ENCODE measurements at places on chromosomes 5 and 9. TPM values are rescaled to one million over a fixed set of nuclear protein-coding genes. Genes with fewer than 3 reads are reported as not detected.

- peak; percentile 21 for DNase-seq
- no peak overlapping the region for H3K4me3 ChIP-seq
- H3K27ac ChIP-seq: no peak overlapping the region
- H3K27me3 ChIP-seq: no peaks in the 10 kb centered on the region
- H3K4me1 ChIP-seq: peaks cover 4% of the 10 kb centered on the region
- no peaks in the 10 kb centered on the region for H3K36me3 ChIP-seq
These were observed 576.7 kb upstream of the ZNF462 start for GRCh38 chr9:106286249-106286648.

- no peak for DNase-seq
- no peak overlapping the region for H3K27ac ChIP-seq
- H3K27me3 ChIP-seq: peaks cover 2% of the 10 kb centered on the region
- peaks cover 34% of the 10 kb centered on the region for H3K4me1 ChIP-seq
- H3K36me3 ChIP-seq: peaks cover 4% of the 10 kb centered on the region
- no peak overlapping the region for H3K4me3 ChIP-seq
These were observed 31.1 kb downstream of the C5orf58 start for GRCh38 chr5:170263906-170264305.

- H3K4me3 ChIP-seq: no peak overlapping the region
- H3K36me3 ChIP-seq: no peaks in the 10 kb centered on the region
- H3K4me1 ChIP-seq: no peaks in the 10 kb centered on the region
These were observed 12.6 kb downstream of the SLIT3 start for GRCh38 chr5:169288066-169288930.

GRCh38 chr9:131142160-131142559, 16.8 kb downstream of the NUP214 start:
- H3K4me1 ChIP-seq: peaks cover 11% of the 10 kb centered on the region
- H3K36me3 ChIP-seq: peaks cover 28% of the 10 kb centered on the region
- H3K27ac ChIP-seq: no peak overlapping the region
- H3K4me3 ChIP-seq: no peak overlapping the region

ANKRD18A gene
- 0.10 TPM for total RNA-seq

GRCh38 chr5:78009937-78010527, 233.9 kb upstream of the TBCA start:
- no peaks in the 10 kb centered on the region for H3K27me3 ChIP-seq
- DNase-seq: no peak
- peaks cover 2% of the 10 kb centered on the region for H3K36me3 ChIP-seq
- H3K4me3 ChIP-seq: no peak overlapping the region
- H3K27ac ChIP-seq: no peak overlapping the region
- no peaks in the 10 kb centered on the region for H3K4me1 ChIP-seq

DNA sequence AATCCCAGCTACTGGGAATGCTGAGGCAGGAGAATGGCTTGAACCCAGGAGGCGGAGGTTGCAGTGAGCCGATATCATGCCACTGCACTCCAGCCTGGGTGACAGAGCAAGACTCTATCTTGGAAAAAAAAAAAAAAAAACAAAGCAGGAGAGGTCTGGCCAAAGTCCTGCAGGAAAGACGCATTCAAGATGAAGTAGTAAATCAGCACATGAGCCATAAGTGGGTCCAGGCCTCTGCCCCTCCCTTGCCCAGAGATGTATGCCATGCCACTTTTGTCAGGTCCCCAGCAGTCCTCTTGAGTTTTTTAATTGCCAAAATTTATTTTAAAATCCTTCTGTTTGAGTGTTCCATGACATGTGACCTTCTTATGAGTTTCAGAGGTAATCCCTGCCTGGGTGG, 8.5 kb upstream of the PHF19 start:
- no peaks in the 10 kb centered on the region for H3K36me3 ChIP-seq
- no peak overlapping the region for H3K4me3 ChIP-seq
- H3K4me1 ChIP-seq: no peaks in the 10 kb centered on the region
- no peak for DNase-seq
- H3K27me3 ChIP-seq: peaks cover 4% of the 10 kb centered on the region

GRCh38 chr9:131872702-131873101, 132.8 kb upstream of the RAPGEF1 start:
- H3K4me1 ChIP-seq: peaks cover 3% of the 10 kb centered on the region
- H3K27ac ChIP-seq: no peak overlapping the region
- H3K27me3 ChIP-seq: peaks cover 2% of the 10 kb centered on the region
- peaks cover 5% of the 10 kb centered on the region for H3K36me3 ChIP-seq
- DNase-seq: no peak

DNA sequence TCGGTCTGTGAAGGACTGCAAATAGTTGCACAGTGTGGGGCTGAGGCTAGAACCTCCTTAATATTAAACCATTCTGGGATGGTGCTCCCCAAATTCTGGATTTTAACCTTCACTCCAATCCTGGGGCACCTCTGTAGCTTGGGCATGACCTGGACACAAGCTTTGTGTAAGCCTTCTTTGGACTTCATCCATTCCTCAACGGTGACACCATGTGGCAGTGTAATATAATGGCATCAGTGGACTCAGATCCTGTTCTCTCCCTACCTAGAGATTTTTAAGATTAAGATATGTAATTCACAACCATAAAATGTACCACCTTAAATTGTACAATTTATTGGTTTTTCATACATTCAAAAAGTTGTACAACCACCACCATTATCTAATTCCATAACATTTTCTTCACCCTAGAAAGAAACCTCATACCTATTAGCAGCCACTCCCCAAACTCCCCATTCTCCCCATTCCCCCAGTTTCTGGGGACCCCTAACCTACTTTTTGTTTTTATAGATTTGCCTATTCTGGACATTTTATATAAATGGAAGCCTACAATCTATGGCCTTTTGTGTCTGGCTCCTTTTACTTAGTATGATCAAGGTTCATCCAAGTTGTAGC, 4.8 kb upstream of the PLGRKT start:
- peaks cover 2% of the 10 kb centered on the region for H3K4me1 ChIP-seq
- H3K27me3 ChIP-seq: peaks cover 1% of the 10 kb centered on the region

- no peaks in the 10 kb centered on the region for H3K36me3 ChIP-seq
- no peaks in the 10 kb centered on the region for H3K4me1 ChIP-seq
- H3K27ac ChIP-seq: no peak overlapping the region
- H3K27me3 ChIP-seq: no peaks in the 10 kb centered on the region
- H3K4me3 ChIP-seq: no peak overlapping the region
These were observed 418.6 kb upstream of the GRAMD2B start for GRCh38 chr5:126004636-126005035.

TEX48 gene
- total RNA-seq: not detected

WWC1 gene
- total RNA-seq: 1.1 TPM

GRCh38 chr5:62572918-62573514, 5.6 kb upstream of the LRRC70 start:
- DNase-seq: no peak
- peaks cover 2% of the 10 kb centered on the region for H3K36me3 ChIP-seq
- H3K4me3 ChIP-seq: no peak overlapping the region
- peaks cover 31% of the 10 kb centered on the region for H3K4me1 ChIP-seq

DNA sequence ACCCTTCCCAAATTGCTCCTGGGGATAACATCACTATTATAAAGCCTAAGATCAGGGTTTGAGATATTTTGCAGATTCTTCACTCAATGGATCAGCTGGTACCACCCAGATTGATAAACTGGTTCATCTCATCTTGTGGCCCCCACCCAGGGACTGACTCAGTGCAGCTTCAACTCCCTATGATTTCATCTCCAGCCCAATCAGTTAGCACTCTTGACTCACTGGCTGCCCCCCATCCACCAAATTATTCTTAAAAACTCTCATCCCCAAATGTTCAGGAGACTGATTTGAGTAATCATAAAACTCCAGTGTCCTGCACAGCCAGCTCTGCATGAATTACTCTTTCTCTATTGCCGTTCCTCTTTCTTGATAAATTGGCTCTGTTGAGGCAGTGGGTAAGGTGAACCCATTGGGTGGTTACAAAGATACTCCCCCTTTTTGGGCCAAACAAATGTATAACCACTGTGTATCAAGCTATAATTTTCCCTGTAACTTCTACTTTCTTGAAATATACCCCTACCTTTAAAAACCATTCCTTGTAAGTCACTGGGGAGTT, 263.3 kb upstream of the IL12B start:
- peaks cover 3% of the 10 kb centered on the region for H3K36me3 ChIP-seq
- H3K27ac ChIP-seq: no peak overlapping the region
- no peaks in the 10 kb centered on the region for H3K4me1 ChIP-seq
- H3K4me3 ChIP-seq: no peak overlapping the region

DNA sequence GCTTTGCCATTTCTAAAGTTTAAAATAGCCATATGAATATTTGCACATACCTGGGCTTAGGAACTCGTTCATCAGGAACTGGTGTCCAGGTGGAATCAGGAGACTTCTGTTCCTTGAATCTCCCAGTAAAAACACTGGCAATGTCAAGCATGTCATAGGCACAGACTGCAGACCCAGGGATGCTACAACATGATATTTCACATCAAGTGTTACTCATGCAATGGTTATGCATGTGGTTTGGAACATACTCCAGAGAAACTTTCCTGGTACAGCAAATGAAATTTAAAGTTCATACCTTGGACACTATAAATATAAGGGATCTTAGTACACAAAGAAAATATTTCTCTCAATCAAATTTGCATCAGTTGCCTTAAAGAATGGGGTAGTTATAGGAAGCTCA, 92.2 kb downstream of the SEMA6A start:
- H3K27me3 ChIP-seq: peaks cover 6% of the 10 kb centered on the region
- no peak for DNase-seq
- peaks cover 61% of the 10 kb centered on the region for H3K36me3 ChIP-seq
- H3K4me3 ChIP-seq: no peak overlapping the region
- H3K4me1 ChIP-seq: peaks cover 20% of the 10 kb centered on the region

GRCh38 chr9:129023036-129023907, 4.9 kb downstream of the SH3GLB2 start:
- H3K27ac ChIP-seq: peak overlapping the region; percentile 48
- peak overlapping the region; percentile 66 for H3K4me3 ChIP-seq
- H3K4me1 ChIP-seq: peaks cover 24% of the 10 kb centered on the region
- peaks cover 3% of the 10 kb centered on the region for H3K27me3 ChIP-seq
- H3K36me3 ChIP-seq: peaks cover 5% of the 10 kb centered on the region

DNA sequence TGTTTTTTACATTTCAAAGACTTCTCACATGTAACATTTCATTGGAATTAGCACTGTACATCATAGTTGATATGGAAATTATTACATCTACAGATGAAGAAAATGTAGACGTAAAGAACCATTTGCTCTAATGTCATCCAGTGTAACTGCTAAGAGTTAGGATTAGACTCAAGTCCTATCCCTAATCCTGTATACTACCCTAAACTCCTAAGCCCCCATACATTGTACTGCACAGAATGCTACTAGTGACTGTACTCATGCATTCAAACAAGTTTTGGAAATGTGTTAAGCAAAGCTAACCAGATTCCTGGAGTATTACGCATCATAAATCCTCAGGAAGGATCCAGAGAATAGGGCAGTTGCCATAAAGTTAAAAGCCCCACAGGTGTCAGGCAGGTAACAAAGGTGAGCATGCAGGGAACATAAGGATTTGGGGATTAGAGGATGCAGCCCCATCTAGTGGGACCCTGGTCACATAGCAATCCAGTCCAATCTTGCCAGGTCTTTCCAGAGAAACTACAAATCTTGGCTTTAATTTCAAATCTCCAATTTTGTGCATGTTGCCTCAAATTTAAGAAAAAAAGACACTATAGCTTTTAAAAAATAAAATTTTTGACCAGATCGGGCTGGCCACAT, 32.0 kb downstream of the HAVCR1 start:
- H3K27ac ChIP-seq: no peak overlapping the region
- H3K4me3 ChIP-seq: no peak overlapping the region
- no peaks in the 10 kb centered on the region for H3K4me1 ChIP-seq
- no peak for DNase-seq
- H3K36me3 ChIP-seq: no peaks in the 10 kb centered on the region
- peaks cover 2% of the 10 kb centered on the region for H3K27me3 ChIP-seq

NMUR2 gene
- not detected for total RNA-seq

THBS4 gene
- 3.0 TPM for total RNA-seq

GRCh38 chr5:154422298-154422697, 23.5 kb upstream of the SAP30L start:
- no peak overlapping the region for H3K27ac ChIP-seq
- no peaks in the 10 kb centered on the region for H3K27me3 ChIP-seq

MLANA gene
- total RNA-seq: not detected

PCDHB3 gene
- total RNA-seq: 6.5 TPM

ADAMTS13 gene
- total RNA-seq: 9.1 TPM

PCDHB11 gene
- total RNA-seq: 6.4 TPM

GRCh38 chr9:7212101-7212500, 454.3 kb downstream of the KDM4C start:
- H3K4me1 ChIP-seq: no peaks in the 10 kb centered on the region
- H3K4me3 ChIP-seq: no peak overlapping the region
- DNase-seq: no peak
- H3K36me3 ChIP-seq: no peaks in the 10 kb centered on the region
- H3K27ac ChIP-seq: no peak overlapping the region

- H3K27ac ChIP-seq: no peak overlapping the region
- DNase-seq: no peak
- no peaks in the 10 kb centered on the region for H3K36me3 ChIP-seq
These were observed 107.3 kb upstream of the PRRC1 start for GRCh38 chr5:127409921-127410675.

GABBR2 gene
- 0.46 TPM for total RNA-seq

SLC6A19 gene
- total RNA-seq: not detected

DNA sequence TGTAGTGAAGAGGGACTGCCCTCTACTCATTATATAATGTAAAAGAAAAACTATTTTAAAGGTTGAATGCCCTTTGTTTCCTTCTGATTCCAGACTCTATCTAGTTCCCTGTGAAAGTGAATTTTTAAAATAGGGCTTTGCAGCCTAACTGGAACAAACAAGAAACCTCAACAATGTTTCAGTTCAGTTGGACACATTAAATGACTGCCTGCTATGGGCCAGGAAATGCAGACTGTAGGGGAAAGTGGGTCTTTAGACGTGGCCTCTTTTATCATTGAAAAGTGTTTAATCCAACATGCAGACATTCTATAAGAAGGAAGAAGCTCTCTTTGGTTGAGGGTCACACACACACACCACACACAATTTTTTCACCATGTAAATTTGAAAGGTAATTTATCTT, 289.1 kb downstream of the ICE1 start:
- H3K4me3 ChIP-seq: no peak overlapping the region
- DNase-seq: no peak
- no peak overlapping the region for H3K27ac ChIP-seq
- H3K36me3 ChIP-seq: no peaks in the 10 kb centered on the region
- H3K4me1 ChIP-seq: no peaks in the 10 kb centered on the region

BHMT gene
- total RNA-seq: not detected

GRCh38 chr5:125290935-125291334, 544.5 kb upstream of the ZNF608 start:
- DNase-seq: no peak
- no peak overlapping the region for H3K4me3 ChIP-seq
- H3K36me3 ChIP-seq: no peaks in the 10 kb centered on the region
- no peak overlapping the region for H3K27ac ChIP-seq
- no peaks in the 10 kb centered on the region for H3K27me3 ChIP-seq

DNA sequence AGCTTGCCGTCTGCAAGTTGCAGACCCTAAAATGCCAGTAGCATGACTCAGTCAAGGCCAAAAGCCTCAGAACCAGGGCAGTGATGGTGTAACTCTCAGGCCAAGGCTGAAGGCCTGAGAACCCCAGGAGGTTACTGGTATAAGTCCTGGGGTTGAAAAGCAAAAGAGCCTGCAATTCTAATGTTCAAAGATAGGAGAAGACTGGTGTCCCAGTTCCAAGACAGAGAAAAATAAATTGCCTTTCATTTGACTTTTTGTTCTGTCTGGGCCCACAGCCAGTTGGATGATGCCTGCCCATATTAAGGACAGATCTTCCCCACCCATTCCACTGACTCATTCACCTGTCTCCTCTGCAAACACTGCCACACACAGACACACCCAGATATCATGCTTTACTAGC, 673.2 kb downstream of the CDH18 start:
- DNase-seq: no peak
- H3K36me3 ChIP-seq: no peaks in the 10 kb centered on the region
- H3K27ac ChIP-seq: no peak overlapping the region
- no peaks in the 10 kb centered on the region for H3K4me1 ChIP-seq

DOCK2 gene
- total RNA-seq: 6.5 TPM

AGGF1 gene
- 18.1 TPM for total RNA-seq

Measured in endothelial cell (in vitro differentiated cells).